Activated T-helper 1 cell treated with anti-CD3 and anti-CD28 coated beads, Interleukin-2, amount 50 U/mL, for 16 hours (primary cell): ENCODE measurements at places on chromosomes 1 and 21.

DNA sequence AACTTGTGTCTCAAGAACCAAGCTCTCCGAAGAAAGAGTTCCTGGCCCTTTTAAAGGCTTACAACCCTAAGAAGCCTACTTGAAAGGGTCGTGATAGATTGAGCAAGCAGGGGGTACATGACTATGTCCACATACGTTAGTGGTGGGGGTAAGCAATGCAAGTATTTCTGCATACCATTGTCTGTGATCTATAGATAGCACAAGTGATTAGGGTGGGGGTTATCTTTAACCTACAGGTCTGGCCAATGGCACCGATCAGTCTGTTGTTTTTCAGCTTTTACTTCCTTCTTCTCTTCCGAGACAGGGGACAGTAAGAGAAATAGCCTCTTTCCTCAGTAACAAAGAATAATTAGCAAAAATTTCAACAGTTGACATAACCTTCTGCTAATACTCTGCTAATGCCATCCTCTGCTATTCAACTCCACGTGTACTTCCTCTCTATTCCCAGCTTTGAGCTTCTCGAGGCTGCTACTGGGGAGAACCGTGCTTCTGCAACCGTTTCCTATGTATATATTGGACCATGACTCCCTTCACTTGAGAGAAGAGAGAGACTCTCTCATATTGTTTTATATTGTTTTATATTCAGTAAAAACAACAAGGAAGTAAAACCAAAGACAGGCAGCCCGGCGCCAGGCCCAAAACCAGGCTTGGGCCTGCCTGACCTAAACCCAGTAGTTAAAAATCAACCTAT is 727.7 kb upstream of the NCAM2 start:
- DNase-seq: no peak

GRCh38 chr1:106268070-106268469 is 788.4 kb upstream of the PRMT6 start:
- DNase-seq: no peak

DNA sequence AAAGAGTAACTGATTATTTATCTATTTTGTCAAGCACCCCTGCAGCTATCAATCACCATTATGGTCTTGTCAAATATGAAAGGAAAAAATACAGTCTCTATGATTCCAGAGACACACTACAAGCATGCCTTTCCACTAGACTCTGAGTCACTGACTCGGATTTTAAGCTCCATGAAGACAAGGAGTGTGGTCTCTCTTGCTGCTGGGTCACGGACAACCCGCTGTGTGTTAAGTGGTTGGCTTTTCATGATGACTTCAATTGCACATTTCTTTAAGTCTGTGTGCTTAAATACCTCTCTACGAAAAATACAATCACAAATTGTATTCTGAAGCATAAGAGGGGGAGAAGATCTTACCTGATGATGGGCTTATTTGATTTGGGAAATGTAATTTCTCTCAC is 14.0 kb upstream of the GNG4 start:
- DNase-seq: no peak

- DNase-seq: no peak
Observed at GRCh38 chr21:25381936-25382452, 225.3 kb downstream of the MRPL39 start.

DNA sequence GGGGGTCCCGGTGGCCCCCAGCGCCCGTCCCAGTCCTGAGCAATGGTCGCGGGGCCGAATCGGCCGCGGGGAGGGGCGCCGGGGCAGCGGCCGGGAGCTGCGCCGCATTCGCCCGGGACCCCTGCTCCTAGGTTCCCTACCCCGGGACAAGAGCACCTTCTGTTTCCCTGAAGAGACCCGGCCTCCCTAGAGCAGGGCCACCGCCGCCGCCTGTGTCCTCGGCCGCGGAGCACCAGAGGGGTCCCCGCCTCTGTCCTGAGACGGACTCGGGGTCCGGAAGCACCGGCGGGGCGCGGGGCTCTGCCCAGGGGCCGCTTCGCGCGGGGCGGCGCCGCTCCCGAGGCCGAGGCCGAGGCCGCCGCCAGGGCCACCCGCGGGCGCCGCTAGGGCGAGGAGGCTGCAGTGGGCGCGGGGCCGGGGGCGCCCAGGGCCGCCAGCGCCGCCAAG is 157.9 kb downstream of the CASZ1 start:
- DNase-seq: no peak

DNA sequence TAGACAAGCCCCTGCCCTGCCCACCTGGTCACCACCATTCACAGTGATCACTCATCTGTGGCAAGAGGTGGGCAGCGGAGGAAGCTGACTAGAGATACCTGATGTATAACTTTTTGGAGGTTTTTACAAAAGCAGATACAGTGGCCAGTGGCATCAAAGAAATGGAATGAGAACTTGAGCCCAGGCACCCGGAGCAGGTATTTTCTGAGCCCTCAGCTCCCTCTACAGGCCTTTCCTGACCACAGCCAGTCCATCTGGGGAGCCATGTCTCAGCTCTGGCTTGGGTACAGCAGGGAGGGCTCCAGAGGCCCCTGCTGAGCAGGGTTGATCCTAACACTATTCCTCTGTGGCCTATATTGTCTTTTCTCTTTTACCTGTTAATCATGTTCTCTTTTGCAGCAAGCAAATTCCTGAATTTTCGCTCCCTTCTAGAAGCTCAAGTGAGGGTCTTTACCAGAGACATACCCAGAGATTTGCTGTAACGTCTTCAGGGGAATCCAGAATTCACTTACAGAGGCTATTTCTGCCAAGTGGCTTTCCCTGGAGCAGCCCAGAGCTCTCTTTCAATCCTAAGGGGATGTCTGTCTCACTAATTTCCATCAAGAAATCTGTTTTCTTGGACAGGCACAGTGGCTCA is 27.3 kb downstream of the GPR157 start:
- no peak for DNase-seq
